ENCODE measurements at places on chromosomes 4 and X.

- no peak for DNase-seq
Measured at GRCh38 chr4:36168127-36168878, 76.0 kb downstream of the ARAP2 start.

- no peak for DNase-seq
Measured at GRCh38 chr4:87068583-87069021, 133.8 kb downstream of the AFF1 start.

DNA sequence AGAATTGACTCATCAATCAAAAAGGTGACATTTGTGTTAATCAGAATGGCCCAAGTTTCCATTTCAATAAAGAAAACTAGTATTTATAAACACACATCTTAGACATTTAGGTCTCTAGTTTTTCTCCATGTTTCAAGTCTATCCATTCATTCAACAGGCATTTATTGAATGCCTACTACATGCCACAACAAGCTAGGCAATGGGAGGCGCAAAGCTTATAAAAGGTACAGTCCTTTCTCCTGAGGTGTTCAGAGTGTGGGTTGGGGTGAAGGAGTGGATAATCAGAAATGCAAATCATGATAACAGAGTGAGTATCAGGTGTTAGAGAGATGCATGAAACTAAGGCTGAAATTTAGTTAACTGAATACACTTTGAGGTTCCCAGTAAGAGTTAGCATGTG is 78.0 kb downstream of the HCCS start:
- DNase-seq = no peak

GRCh38 chr4:182695842-182696241 is 221.3 kb downstream of the DCTD start:
- no peak for DNase-seq
